ENCODE measurements at places on chromosomes 2 and 18. TPM values are rescaled to one million over a fixed set of nuclear protein-coding genes. Genes with fewer than 3 reads are reported as not detected.

GRCh38 chr2:232315049-232315922 is 63.3 kb upstream of the ALPP start:
- DNase-seq = no peak

GRCh38 chr2:128309280-128310093 is 9.2 kb downstream of the HS6ST1 start:
- peak; percentile 73 for DNase-seq

GRCh38 chr2:44772669-44773378 is 168.7 kb upstream of the SIX3 start:
- no peak for DNase-seq

DNA sequence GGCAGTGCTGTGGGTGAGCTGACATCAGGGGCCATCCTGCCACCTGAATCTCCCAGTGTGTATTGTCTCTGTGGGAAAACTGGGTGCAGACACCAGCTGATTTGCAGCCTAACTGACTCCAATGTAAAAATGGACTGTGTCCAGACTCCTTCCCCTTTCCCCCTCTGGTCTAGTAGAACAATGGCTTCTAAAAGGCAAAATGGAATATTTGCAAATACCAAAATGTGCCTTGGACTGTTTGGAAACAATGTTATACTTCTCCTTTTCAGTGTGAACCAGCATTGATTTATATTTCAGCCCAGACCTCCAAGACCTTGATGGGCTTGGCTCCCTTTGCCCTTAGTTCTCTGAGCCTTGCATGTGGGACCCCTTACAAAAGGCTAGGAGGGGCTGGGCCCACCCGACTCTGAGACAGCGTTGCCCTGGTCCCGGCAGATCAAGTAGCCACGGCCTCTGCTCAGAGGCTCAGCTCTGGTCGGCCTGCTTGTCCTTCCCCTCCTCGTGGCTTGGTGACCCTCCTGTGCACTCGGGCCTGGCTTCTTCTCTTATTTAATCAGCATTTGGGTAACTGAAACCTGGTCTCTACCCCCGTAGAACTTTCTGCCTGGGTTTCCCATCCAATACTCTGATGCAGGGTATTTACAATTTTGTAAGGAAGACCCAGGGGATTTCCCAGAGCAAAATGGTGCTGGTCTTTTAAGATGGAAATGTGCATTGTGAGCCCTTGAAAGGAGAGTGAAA is 18.0 kb upstream of the ACKR3 start:
- no peak for DNase-seq

GRCh38 chr2:88198308-88198707 is 28.2 kb downstream of the THNSL2 start:
- DNase-seq = no peak

GRCh38 chr2:64929333-64929732 is 59.9 kb upstream of the SLC1A4 start:
- no peak for DNase-seq

DNA sequence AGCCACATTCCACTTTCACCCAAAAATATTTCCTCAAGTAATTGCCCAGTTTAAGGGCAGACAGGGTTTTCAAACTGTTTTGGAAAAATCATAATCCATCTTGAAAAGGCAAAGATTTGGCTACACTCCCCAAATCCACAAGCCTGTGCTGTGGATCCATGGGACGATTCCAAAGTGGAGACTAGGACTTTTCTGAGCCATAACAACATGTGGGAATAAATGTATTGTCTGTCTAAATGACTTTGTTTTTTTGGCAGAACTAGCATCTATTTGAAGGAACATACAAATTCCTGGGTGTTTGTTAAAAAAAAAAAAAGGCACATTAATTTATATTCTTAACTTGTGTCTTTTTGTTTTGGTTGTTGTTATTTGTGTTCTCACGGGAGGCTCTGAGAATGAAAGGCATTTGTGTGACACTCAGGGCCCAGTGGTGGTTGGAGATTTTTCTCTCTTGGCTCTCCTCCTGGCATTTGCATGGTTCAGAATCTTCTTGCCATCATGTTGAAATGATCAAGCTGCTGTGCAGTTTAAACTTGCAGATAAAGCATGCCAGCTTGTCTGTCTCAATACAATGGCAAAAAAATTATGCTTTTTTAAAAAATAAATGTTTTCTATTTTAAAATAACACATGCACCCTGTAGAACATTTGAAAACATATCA is 277.4 kb downstream of the EN1 start:
- DNase-seq = no peak

DNA sequence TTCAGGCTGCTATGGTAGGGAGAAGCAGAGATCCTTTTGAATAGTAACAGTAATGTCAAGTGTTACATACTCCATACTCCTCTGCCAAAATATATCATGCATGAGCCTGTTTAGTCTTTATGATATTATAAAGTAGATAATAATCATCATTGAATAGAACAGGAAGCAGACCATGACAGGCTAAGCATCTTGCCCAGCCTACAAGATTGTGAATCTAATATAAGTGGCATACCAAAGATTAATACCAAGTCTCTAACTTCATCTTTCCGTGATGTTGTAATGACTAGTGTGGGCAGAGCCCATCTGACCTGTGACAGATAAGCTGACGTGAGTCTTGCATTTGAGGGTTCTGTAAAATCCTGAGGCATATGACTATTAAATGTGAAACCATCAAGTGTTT is 13.1 kb downstream of the NDUFB3 start:
- DNase-seq = no peak

Gene SRD5A2
- not detected for polyA plus RNA-seq

Gene EMILIN2
- polyA plus RNA-seq = 0.40 TPM

Gene SLC4A3
- polyA plus RNA-seq = 0.11 TPM

Gene PELI1
- 9.2 TPM for polyA plus RNA-seq

Gene PSTPIP2
- polyA plus RNA-seq = 33.4 TPM

Gene REG3G
- not detected for polyA plus RNA-seq
